ENCODE measurements at places on chromosomes 2 and 18. TPM values are rescaled to one million over a fixed set of nuclear protein-coding genes. Genes with fewer than 3 reads are reported as not detected.

GRCh38 chr2:235171550-235172031, 219.8 kb downstream of the SH3BP4 start:
- no peak for DNase-seq

Gene CLIP4
- polyA plus RNA-seq: 3.3 TPM

GRCh38 chr2:24926602-24927252, 6.7 kb upstream of the ADCY3 start:
- no peak for DNase-seq

DNA sequence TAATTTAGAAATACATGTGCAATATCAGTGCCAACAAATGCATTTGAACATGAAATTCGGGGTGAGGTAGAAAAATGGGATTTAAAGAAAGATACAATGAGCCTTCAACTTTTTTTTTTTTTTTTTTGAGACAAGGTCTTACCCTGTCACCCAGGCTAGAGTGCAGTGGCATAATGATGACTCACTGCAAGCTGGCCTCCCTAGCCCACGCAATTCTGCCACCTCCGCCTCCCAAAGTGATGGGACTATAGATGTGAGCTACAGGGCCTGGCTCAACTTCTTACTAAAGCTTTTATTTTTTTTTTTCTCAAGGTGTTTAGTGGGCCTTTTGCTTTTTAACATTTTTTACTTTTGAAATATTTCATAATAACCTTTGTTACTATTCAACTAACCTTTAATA, 365.6 kb downstream of the LRRTM4 start:
- DNase-seq: no peak

DNA sequence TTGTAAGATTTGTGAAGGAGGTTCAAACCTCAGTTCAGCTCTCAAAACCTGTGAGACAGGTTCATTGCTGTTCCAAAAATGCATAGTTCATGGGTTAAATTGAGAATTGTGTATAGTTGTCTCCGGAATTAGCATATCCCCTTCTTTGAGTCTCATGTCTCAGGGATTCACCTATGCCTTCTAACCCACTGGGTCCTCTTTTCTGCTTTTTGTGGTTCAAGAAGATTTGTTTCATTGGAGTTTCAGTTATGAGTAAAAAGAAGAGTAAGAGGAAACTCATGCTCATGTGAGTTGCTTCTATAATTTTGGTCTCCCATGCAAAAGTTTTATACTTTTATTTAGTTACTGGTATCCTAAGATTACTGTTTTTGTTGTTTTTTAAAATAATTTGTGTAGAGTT, 1219.8 kb upstream of the ZEB2 start:
- DNase-seq: no peak

Gene BMP10
- polyA plus RNA-seq: not detected

Gene HMSD
- not detected for polyA plus RNA-seq

DNA sequence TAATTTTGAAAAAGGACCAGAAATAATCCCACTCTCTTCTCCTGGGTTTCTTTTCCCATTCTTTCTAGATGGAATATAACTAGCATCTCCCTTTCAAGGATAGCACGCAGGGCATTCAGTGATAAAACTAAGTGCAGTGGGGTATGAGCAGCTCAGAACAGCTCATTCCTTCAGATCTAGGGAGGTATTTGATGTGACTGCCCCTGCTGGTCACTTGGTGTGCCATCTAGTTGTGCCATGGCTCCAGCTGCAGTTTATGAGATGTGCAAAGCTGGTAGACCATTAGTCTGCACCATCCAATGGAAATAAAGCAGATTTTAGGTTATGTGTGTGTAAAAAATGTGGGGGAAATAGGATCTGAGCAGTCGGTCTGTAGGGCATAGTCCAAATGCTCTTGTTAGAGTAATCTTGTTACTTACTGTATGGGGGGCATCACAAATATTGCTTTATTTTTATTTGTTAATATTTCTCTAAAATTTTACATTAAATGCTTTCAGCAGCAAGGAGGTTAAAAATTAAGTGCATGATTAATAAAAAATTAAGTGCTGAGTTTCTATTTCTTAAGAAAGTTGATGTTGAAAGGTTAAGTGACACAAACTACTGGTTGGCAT, 38.9 kb downstream of the CTAGE1 start:
- no peak for DNase-seq

Gene PMAIP1
- polyA plus RNA-seq: 224 TPM

Data from naive B cell (primary cell).